ENCODE measurements at places on chromosomes 7 and 10. TPM values are rescaled to one million over a fixed set of nuclear protein-coding genes. Genes with fewer than 3 reads are reported as not detected.

- peaks cover 11% of the 10 kb centered on the region for H3K4me1 ChIP-seq
- H3K27ac ChIP-seq: no peak within 1 kb of the TSS
- H3K36me3 ChIP-seq: no peaks in the 10 kb centered on the region
- DNase-seq: peak; percentile 61
- H3K27me3 ChIP-seq: peaks cover 80% of the 10 kb centered on the region
Observed at GRCh38 chr7:127252778-127253280, at the start of gene GRM8. TSS of gene GRM8 (minus strand) at chr7:127252941.

GRCh38 chr10:103454026-103454425 is 1.9 kb upstream of the CALHM2 start:
- no peaks in the 10 kb centered on the region for H3K4me1 ChIP-seq
- DNase-seq: no peak
- no peaks in the 10 kb centered on the region for H3K27me3 ChIP-seq
- no peaks in the 10 kb centered on the region for H3K36me3 ChIP-seq
- no peak overlapping the region for H3K4me3 ChIP-seq

DNA sequence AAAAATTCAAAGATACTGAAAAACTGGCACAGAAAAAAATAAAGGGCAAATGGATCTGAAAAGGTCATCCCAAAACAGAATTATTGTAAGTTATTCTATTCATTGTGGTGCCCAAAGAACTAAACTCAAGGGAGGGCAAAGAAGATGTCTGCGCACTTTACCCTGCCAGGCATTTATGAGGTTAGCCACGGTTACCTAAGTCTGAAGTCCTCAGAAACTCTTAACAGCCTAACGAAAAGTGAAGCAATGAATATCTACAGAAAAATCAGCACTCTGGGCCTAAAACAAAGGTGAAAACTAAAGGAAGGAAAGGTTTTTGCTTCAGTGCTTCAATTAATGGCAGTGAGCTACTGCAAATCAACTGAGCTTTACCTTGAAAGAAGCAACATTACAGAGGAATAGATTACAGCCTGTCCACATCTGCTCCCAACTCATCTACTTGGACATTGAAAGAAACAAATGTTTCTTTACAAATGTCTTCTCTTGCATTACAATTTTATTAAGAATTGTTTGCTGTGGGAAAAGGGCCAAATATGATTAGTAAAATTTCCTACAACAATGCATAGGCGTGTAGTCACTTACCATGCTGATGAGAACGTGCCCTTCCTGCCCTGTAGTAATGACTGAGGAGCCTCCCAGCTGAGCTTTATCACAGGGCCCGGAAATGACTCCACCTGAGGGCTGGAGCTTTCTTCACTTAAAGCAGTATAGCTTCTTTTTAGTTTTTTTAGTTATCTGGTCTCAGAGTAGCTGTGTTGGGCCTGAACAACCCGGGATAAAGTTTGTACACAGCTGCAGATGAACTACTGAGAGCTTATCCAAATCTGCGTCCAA is at the start of gene TUBAL3:
Gene TUBAL3 (minus strand): TSS at position 621 of the 834 bp plus-strand sequence. CDS start 36 bp downstream, at position 585.
- H3K27ac ChIP-seq: no peak within 1 kb of the TSS
- H3K4me3 ChIP-seq: no peak within 1 kb of the TSS
- no peaks in the 10 kb centered on the region for H3K36me3 ChIP-seq
- no peaks in the 10 kb centered on the region for H3K4me1 ChIP-seq

DNA sequence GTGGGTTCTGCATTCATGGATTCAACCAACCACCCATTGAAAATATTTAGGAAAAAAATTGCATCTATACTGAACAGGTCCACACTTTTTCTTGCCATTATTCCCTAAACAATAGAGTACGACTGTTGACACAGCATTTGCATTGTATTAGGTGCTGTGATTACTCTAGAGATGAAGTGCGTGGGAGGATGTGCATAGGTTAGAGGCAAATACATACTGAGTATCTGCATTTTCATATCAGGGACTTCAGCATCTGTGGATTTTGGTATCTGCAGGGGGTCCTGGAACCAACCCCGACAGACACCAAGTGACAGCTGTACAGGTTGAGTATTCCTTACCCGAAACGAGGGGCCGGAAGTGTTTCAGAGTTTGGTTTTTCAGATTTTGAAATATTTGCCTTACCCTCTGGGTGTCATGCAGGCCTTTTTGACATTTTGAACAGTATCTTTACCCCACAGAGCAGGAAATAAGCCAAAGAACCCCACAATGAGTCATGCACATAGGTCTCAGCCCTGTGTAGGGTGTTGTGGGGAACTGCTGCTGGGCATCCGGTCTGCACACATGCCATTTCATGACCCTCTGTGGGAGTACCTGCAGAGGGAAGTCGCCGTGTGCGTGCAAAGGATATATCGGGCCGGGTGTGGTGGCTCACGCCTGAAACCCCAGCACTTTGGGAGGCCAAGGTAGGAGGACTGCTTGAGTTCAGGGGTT is 14.5 kb downstream of the NUDT5 start:
- no peak for DNase-seq
- no peaks in the 10 kb centered on the region for H3K4me1 ChIP-seq
- H3K27ac ChIP-seq: no peak overlapping the region
- H3K4me3 ChIP-seq: no peak overlapping the region
- H3K27me3 ChIP-seq: no peaks in the 10 kb centered on the region

DNA sequence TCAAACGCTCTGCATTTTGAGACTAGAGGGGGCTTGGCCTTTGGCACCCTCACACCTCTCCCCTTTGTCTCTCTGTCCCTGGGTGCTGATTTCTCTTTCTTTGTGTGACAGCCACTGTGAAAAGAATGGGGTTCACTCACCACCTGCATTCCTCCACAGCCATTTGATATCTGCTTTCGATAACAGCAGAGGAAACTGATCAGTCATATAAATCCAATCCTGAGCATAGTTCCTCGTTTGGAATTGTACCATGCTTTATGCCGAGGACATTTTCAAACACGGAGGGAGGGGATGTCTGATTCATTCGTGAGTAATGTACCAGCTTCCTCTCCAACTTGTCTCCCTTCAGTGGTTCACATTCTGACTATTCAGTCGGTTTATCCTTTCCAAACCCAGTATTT is 15.8 kb downstream of the MET start:
- DNase-seq: peak; percentile 20
- no peak overlapping the region for H3K27ac ChIP-seq
- H3K4me1 ChIP-seq: no peaks in the 10 kb centered on the region
- no peaks in the 10 kb centered on the region for H3K36me3 ChIP-seq

The CARD11 gene
- polyA plus RNA-seq: 9.6 TPM

The HTR5A gene
- polyA plus RNA-seq: not detected

The COL26A1 gene
- 10.8 TPM for polyA plus RNA-seq
